SK-N-DZ (cell line): ENCODE measurements at places on chromosomes 1 and 21.

- DNase-seq = no peak
These were observed 27.3 kb downstream of the ZBTB8OS start for GRCh38 chr1:32622806-32623681.

DNA sequence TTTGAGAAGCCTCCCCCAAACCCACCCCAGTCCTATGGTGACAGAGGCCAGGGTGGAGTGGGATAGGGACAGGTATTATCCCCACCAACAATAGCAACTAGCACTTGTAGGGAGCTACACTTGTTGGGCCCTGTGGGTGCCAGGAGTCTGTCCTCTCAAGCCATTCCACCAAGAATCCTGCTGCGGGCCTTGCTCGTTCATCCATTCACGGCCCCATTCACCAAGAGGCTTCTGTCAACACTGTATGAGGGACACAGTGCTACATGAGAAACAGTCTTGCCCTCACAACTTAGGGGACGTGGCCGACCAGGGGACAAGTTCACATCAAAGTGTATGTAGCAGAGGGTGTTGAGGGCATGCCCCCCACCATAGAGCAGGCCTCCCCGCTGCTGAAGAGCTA, 18.9 kb downstream of the SHISA4 start:
- no peak for DNase-seq

DNA sequence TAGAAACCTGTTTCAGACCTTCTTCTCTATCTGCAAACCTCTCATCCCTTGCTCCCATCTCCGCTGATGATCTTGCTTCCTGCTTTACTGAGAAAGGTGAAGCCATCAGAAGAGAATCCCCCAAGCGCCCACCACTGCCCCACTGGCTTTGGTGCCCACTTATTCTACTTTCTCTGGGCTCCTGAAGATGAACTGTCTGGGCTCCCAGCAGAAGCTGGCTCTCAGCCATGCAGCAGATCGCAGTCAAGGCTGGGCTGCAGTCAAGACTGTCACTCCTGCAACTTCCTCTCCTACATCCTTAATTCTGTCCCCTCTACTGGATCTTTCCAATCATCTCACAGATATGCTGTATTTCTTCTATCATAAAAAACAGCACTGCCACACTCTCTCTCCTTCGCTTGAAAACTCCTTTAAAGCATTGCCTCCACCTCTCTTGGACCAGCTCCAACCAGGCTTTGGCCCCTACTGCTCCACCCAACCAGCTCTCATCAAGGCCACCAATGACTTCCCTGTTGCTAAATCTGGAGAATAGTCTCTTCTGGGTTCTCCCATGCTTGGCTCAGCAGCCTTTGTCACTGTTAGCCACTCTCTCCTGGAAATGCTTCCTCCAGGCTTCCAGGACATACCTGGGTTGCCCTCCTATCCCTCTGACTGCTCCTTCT, 25.8 kb downstream of the TRIM62 start:
- no peak for DNase-seq

DNA sequence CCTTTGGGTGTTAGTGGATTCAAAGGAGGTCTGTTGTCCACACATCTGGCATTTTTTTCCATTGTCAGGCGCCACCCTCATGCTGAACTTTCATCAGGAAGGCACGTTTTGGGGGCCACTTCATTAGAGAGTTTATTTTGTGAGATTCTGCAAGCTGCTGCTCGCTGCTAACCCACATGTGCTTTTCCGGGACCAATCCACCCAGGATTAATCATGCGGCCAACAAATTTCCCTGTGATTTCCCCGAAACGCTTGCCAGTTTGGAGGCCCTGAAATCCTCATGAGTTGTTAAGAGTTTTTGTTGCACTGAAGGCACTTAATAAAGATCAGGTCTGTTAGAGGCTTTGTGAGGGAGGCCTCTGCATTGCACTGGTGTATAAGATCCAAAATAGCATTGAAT, 2.4 kb downstream of the PDPN start:
- no peak for DNase-seq

DNA sequence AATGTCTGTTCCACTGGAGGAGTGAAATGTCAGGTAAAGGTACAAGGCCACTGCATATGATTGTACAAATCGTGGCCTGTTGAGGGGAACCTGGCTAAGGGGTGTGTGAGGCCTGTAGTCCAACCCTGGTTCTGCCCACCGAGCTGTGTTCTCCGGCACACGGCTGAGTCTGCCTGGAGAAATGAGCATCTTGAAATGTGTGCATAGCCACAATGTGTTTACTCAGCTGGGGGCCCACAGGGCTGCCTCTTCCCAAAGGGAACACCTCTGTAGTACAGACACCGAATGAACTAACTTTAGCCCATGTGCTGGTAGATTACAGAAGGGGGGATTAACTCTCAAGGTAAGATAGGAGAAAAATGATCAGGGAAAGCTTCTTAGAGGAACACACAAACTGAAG, 30.2 kb downstream of the AK4 start:
- DNase-seq = no peak

GRCh38 chr1:36625253-36625934, 142.7 kb upstream of the CSF3R start:
- no peak for DNase-seq

DNA sequence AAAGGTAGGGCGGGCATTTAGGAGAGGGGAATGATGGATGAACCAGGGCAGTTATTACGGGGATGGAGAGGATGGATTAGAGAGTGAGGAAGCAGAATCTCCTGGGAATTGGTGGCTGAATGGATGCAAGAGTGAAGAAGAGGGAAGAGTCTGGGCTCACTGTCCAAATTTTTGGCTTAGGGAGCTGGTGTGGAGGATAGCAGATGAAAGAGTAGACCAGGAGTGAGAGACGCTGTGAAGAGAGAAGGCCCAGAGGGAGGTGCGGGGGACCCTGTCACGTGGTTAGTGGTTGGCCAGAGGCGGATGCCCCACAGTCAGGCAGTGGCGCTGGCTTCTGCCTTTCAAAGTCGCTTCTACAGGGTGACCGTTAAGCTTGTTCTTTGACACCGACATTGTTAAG, 78.4 kb downstream of the PEX14 start:
- DNase-seq = no peak
